ENCODE measurements at places on chromosomes 16 and 17.

DNA sequence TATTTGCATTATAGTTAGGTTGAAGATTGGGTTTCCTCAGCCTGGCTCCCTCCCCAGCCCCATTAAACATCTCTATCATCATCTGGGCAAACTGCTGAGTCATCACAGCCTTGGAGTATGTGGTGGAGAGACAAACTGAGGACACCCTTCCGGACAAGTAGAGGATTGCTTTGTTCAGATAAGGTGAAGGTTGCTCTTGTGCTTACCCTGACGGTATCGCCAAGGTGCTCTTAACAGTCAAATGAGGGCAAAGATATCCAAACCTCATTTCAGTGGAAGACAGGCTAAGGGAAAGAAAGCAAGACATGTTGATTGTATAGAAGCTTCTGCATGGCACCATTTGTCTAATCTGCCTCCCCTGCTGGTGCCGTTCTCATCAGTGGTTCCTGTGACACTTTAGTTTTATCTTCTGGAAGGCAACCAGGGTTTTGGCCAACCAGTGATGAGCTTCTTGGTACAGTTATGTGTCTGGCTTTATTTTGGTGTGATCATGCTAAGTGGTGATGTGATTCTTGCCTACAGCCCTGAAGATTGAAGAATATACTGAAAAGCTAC lies 56.9 kb upstream of the LGALS9 start:
- no peak for DNase-seq

DNA sequence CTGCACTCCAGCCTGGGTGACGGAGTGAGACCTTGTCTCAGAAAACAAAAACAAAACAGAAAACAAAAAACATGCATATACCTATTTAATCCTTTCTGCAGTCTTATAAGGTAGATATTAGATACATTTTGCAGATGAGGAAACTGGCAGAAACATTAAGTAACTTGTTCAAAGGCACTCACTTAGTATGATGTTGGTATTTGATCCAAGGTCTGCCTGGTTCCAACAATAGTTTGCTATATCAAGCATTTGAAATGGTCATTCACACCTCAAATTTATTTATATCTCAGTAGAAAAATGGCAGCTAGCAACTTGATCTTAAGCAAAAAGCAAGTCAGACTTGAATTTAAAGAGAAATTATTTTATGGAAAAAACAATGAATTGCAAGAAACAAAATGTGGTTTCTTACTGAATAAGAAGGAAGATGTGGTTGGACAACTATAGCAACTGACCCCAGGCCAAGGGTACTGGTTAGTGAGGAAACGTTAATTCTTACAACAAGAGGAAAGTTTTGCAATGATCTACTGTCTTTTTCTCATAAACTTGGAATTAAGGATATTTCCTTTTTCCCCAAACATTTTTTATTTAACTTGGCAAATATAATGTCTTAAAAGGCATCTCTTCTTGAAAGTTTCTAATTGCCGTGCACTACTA lies 19.7 kb downstream of the DHRS7B start:
- DNase-seq, result no peak

DNA sequence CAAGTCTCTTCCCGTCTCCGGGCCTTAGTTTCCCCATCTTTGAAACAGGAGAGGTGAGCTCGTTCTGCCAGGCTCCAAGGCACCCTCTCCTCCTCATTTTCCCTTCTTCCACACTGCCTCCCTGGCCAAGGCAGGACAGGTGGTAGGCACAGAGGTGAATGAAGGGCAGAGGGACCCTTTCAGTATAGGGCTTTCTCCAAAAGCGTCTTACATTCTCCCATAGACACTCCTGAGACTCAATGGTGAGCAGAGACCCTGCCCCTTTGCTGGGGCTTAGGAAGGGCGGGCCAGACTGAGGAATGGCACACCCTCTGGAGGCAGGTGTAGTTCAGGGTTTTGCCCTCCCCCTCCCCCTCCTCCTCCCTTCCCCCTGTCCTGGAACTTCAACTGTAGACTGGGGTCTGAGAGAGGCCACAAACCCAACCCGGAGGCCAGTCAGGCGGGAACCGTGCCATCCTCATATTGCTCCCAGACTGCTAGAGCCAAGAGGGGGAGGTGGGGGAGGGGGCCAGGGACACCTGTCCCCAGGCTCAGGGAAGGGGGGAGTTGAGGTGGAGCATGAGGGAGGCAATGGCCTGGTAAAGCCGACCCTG lies 1.9 kb downstream of the PLEKHH3 start:
- no peak for DNase-seq

- no peak for DNase-seq
These were observed 2.0 kb upstream of the CCL2 start for GRCh38 chr17:34253139-34253525.

Measured in caudate nucleus (tissue), 63 donors.